ENCODE measurements at places on chromosomes 7 and 10. TPM values are rescaled to one million over a fixed set of nuclear protein-coding genes. Genes with fewer than 3 reads are reported as not detected.

PRSS2 gene
- total RNA-seq, result not detected

ELN gene
- total RNA-seq, result 7.8 TPM

NRG3 gene
- total RNA-seq, result not detected

SUFU gene
- 7.4 TPM for total RNA-seq

HOXA4 gene
- 0.66 TPM for total RNA-seq
